Regular cardiac myocyte (primary cell): ENCODE measurements at places on chromosomes 11 and 22. TPM values are rescaled to one million over a fixed set of nuclear protein-coding genes. Genes with fewer than 3 reads are reported as not detected.

LYVE1 gene
- total RNA-seq = 1.5 and 4.8 TPM in 2 replicates

MYEOV gene
- total RNA-seq = 0.85 and 4.8 TPM in 2 replicates

RBMXL2 gene
- under 0.01 TPM in 1 of 2 replicates, not detected in the other for total RNA-seq

ELF5 gene
- total RNA-seq = not detected in 2 replicates

TLCD5 gene
- 7.5 and 11.6 TPM in 2 replicates for total RNA-seq

OR56A3 gene
- total RNA-seq = not detected in 2 replicates

OR51F1 gene
- not detected in 2 replicates for total RNA-seq

RAG2 gene
- not detected in 2 replicates for total RNA-seq

RIN1 gene
- 12.1 and 33.5 TPM in 2 replicates for total RNA-seq

SLC22A25 gene
- not detected in 2 replicates for total RNA-seq

LRRC4C gene
- total RNA-seq = under 0.01 TPM in 1 of 2 replicates, not detected in the other

GP1BB gene
- total RNA-seq = 0.77 and 2.5 TPM in 2 replicates

TSGA10IP gene
- not detected in 2 replicates for total RNA-seq

NDUFC2 gene
- 104 and 109 TPM in 2 replicates for total RNA-seq

FTH1 gene
- 505 and 1,736 TPM in 2 replicates for total RNA-seq

DCDC1 gene
- total RNA-seq = 0.19 and 0.56 TPM in 2 replicates

IGSF9B gene
- under 0.01 TPM in 2 replicates for total RNA-seq

GSTT2B gene
- total RNA-seq = 0.85 and 4.2 TPM in 2 replicates

UBE2L6 gene
- 32.0 and 40.9 TPM in 2 replicates for total RNA-seq

ACCS gene
- 1.9 and 7.9 TPM in 2 replicates for total RNA-seq

KRTAP5-2 gene
- total RNA-seq = not detected in 2 replicates

OR2AG2 gene
- under 0.01 and 0.28 TPM in 2 replicates for total RNA-seq

KCNE3 gene
- 0.58 and 3.4 TPM in 2 replicates for total RNA-seq

PATE4 gene
- not detected in 2 replicates for total RNA-seq

ROBO4 gene
- 1.1 and 6.9 TPM in 2 replicates for total RNA-seq

ADM2 gene
- 0.58 and 1.1 TPM in 2 replicates for total RNA-seq

FERMT3 gene
- total RNA-seq = 6.7 and 9.6 TPM in 2 replicates

LTO1 gene
- 15.5 and 20.3 TPM in 2 replicates for total RNA-seq

CNIH2 gene
- total RNA-seq = 0.19 and 0.85 TPM in 2 replicates

OR52A1 gene
- total RNA-seq = not detected in 2 replicates

LINC01488 gene
- total RNA-seq = under 0.01 TPM in 1 of 2 replicates, not detected in the other

C11orf65 gene
- 0.85 and 1.2 TPM in 2 replicates for total RNA-seq

CFAP300 gene
- 8.7 and 9.4 TPM in 2 replicates for total RNA-seq
